Left lung (tissue), 14 donors: ENCODE measurements at places on chromosomes 12 and 14. TPM values are rescaled to one million over a fixed set of nuclear protein-coding genes. Genes with fewer than 3 reads are reported as not detected.

The NANOG gene
- polyA plus RNA-seq = 0.39 TPM

The IGFBP6 gene
- polyA plus RNA-seq = 15.4 TPM

The JPH4 gene
- 0.98 TPM for polyA plus RNA-seq

The NEDD1 gene
- 27.0 TPM for polyA plus RNA-seq

The NR4A1 gene
- 73.2 TPM for polyA plus RNA-seq

The LRTM2 gene
- not detected for polyA plus RNA-seq

The IKZF4 gene
- polyA plus RNA-seq = 23.3 TPM

The ALDH2 gene
- polyA plus RNA-seq = 106 TPM

The IFI27L1 gene
- 34.3 TPM for polyA plus RNA-seq

The TMEM106C gene
- polyA plus RNA-seq = 78.0 TPM

The BMAL2 gene
- polyA plus RNA-seq = 3.8 TPM

The TSPAN11 gene
- polyA plus RNA-seq = 11.6 TPM

The LTBR gene
- 105 TPM for polyA plus RNA-seq

The FBXO21 gene
- 50.8 TPM for polyA plus RNA-seq

The RAB3IP gene
- polyA plus RNA-seq = 54.3 TPM

The SETD1B gene
- 14.2 TPM for polyA plus RNA-seq

The ACTR6 gene
- 32.4 TPM for polyA plus RNA-seq

The ATL1 gene
- 9.1 TPM for polyA plus RNA-seq
